ENCODE measurements at places on chromosomes 1 and 21.

DNA sequence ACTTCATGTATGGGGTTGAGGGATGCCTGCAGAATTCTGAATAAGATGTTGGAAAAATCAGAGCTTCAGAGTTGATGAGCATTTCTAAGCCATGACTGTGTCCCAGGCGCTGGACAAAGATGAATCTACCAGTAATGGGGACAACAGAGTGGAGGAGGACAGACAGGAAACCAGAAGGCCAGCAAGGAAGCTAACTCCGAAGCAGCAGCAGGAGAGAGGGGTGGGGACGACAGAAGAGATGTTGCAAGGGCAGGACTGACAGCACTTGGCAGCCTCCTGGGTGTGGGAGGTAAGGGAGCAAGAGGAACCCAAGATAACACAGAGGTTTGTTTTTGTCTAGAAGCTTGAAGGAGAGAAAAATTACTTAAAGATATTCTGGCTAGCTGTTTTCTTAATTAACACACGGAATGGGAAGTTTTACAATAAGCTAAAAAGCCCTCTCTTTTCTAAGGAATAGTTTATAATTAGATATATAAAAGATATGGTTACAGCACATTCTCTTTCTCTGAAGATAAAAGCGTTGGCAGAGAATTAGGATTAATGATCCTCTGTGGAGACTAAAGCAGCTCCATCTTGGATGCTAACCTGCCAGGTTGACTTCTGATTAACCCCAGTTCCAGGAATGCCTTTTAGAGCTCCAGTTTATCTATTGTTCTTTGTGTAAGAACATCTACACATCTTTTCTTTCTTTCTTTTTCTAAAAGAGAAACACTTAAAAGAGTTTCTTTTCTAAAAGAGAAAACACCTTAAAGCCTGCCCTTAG, 92.7 kb downstream of the TENT5C start:
- DNase-seq = no peak

DNA sequence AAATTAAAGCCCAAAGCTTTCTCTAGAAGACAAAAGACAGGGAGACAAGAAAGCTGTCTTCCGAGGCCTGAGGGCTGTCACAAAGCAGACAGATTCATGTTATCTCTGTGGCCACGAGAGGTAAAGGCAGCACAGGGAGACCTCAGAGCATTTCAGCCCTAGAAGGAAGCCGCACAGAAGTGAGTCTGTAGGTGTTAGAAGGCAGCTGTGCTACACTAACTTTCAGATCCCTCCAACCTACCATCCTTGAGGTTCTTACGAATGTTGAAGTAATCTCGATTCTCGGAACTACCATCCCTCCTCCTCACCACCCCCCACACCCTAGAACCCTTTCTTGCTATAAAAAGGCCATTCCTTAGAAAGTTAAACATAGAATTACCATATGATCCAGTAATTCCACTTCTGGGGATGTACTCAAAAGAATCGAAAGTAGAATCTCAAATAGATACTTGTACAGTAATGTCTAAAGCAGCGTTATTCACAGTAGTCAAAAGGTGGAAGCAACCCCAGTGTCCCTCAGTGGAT, 21.5 kb upstream of the LYST start:
- DNase-seq = peak; percentile 61

GRCh38 chr1:84851839-84852238, 41.2 kb downstream of the LPAR3 start:
- DNase-seq = no peak

- DNase-seq = peak; percentile 16
Observed at GRCh38 chr1:38243106-38243505, 196.5 kb upstream of the POU3F1 start.

- no peak for DNase-seq
Observed at GRCh38 chr1:29698033-29698432, 461.7 kb downstream of the PTPRU start.

DNA sequence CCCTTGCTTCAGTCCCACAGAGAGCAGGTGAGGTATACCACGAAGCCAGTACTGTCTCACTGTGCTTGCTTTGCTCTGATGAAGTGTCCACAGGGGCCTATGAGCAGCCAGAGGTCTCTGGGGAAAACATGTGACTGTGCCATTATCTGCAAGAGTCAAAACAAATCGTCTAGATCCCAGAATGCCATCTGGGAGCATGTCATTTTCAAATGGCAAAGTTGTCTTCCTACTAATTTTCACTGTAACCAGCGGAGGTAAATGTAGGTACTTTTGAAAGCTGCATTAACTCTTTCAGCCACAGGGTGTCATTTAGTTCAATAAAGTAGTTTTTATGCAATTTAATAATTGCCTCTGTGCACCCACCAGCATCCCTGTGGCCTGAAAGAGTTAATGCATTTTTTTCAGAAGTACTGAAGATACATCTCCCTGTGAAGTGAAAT, 173.6 kb upstream of the SGIP1 start:
- no peak for DNase-seq

DNA sequence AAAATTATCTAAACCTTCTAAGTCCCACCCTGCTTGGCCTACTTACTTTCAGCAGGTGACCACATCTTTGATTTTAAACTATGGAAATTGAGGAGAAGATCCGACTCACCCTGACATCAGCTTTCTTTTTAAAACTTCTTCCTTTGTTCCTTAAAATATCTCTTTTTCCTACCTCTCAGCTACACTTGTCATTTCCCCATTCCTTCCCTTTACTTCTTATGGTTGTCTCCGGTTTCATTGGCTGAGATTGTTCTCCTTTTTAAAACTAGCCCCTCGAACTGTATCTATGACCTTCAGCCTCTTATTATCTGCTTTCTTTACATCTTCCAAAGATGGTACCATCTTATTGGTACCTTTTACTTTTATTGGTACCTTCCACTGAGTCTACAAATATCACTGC, 87.8 kb upstream of the NRIP1 start:
- DNase-seq = no peak

All from activated naive CD4-positive, alpha-beta T cell treated with anti-CD3 and anti-CD28 coated beads for 36 hours (primary cell).